Stimulated activated CD4-positive, alpha-beta T cell treated with anti-CD3 and anti-CD28 coated beads, Interleukin-1b, Interleukin-23, amount 100 ng/mL, for 48 hours (primary cell): ENCODE measurements at places on chromosomes 7 and 10.

DNA sequence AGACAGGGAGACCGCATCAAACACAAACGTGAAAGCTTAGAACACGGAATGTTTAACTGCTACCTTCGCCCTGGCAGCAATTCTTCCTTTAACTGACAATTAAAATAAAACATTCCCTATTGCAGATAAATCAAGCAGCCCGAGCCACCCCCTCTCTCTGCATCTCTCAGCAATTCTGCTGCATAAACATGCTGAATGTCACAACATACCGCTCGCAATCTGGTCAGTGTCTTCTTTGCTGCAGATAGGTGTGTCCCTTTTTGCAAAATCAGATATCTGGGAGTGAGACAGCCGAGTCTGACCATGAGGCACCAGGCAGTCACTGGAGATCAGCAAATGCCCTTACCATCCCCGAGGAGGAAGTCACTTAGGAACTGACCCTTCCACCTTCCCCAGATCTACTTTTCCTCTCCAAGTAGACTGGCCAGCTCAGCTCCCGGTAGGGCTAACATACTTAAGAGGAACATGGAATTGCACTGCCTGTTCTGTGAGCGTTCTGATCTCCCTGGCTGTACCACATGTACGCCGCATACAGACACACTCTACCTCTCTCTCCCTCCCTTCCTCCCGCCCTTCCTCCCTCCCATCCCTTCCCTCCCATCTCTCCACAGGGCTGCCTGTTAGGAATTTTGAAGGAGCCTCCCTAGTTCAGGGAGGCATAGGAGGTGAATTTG is at the start of gene FRMD4A:
Gene FRMD4A (minus strand): TSS at position 537 of the 674 bp plus-strand sequence.
- no peak for DNase-seq

DNA sequence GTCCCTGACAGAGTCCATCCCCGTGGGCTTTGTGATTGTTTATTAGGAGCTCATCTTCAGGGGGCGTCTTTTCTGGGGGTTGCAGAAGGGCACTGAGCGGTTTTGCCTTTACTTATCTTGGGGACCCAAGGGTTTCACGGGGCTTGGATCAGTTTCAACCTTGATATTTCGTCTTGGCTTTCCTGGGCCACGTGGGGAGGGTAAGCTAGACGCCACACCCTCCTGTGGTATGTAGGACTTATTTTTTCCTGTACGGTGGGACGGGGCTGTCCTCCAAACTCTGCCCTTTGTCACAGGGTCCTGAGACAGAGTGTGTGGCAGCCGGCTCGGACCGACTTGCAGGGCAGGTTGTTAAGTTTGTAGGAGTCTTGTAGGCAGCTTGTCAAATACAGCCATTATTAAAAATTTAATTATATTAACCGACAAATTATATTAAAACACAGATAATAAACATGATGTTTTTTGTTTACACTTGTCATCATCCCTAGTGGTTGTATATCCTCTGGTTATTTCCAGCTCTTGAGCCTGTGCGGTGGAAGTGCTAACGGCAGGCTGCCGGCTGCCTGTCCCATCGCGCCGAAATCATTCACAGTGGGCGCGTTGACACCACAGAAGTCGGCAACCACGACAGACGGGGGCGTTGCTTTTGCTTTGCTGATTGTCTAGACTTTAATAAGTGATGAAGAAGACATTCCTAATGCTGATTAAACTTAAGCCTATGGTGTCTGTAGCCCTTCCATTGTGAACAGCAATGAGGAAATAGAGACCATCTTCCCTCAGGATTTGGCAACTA is 193.2 kb downstream of the DNAJB6 start:
- DNase-seq: no peak

DNA sequence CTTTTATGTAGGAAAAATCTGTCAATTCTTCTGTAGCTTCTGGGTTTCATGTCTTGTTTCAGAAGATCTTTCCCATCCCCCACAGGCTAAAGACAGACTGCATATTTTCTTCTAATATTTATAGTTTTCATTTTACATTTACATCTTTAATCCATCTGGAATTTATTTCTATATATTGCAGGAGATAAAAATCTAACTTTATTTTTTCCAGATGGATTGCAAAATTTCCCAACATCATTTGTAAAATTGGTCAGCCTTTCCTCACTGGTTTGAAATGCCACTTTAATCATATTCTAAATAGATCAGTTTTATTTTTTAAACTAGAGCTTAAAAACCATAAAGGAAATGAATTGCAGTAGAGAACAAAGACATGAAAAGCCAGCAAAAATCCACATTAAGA is 46.9 kb downstream of the TMEM26 start:
- DNase-seq: no peak

DNA sequence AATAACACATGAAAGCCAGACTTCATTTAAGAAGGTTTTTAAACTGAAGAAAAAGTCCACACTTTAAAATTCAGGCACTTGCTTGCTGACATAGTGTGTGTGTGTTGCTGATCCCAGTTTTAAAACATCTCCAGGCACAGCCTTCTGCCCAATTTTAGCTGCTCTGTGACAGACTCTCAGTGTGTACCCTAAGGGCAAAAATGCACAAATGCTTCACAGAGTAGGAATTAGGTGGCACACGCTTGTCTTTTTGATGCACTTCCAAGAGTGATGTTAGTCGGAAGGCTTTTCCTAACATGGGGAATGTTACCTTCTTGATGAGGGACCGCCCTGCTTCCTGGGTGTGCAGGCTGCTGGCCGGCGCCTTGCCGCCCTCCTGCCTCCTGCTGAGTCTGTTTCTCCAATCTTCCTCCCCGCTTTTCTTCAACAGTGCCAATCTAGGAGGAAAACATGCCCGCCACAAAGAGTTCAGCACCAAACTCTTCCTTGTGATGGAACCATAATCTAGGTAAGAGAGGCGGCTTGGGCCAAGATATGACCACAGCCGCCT is 122.3 kb downstream of the SVIL start:
- no peak for DNase-seq

DNA sequence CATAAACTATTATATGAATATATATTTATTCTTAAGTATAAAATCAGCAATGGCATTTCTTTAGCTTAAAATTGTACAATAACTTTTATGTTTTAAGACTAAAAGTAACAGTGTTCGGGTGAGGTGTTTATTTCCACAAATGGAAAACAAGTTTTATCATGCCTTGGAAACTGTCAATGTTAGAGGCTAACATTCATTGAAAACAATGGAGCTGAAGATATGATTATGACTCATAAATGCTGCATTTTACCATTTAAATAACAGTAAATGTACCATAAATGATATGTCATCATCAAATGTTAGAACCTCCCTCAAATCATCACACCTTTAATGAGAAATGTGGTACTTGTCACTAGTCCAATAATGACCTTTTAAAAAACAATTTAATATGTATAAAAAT is 897.3 kb downstream of the PCDH15 start:
- no peak for DNase-seq

- no peak for DNase-seq
Measured at GRCh38 chr7:74587435-74588126, 69.9 kb upstream of the GTF2I start.

GRCh38 chr10:47384148-47384921 is at the start of gene ZNF488:
TSS of gene ZNF488 (minus strand) at chr10:47384293. CDS start at chr10:47368829, 15,464 bp downstream.
- DNase-seq: peak; percentile 68

- DNase-seq: no peak
Measured at GRCh38 chr10:90738885-90739284, 119.0 kb downstream of the HTR7 start.

GRCh38 chr7:23653942-23654341 is 26.1 kb upstream of the FAM221A start:
- DNase-seq: no peak

DNA sequence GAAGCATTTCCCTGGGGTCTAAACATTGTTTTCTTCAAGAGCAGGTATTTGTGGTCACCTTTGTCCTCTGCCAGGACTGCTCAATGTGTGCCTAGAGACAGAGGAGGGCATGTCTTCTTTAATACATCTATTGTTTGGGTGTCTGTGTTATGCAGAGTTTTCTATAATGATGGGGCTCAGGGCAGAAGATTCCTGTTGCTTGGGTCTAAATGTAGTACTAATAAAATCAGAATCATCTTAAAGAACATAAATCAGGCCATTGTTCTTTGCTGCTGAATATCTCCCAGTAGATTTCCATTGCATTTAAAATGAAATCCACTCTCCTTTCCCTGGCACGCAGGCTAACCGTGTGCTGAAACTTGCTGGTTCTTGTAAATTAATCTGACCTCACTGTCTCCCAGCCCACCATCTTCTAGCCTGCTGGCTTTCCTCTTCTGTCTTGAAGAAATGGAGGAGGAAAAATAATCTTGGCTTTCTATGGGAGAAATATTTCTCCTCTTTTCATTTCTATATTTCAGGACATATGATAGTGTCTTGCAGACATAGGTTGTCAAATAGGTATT is 1396.8 kb downstream of the GATA3 start:
- no peak for DNase-seq

- no peak for DNase-seq
Measured at GRCh38 chr10:114808982-114809381, 12.6 kb upstream of the FHIP2A start.

- DNase-seq: no peak
Measured at GRCh38 chr10:107924458-107924857, 760.0 kb upstream of the SORCS1 start.

- peak; percentile 11 for DNase-seq
Measured at GRCh38 chr7:5997210-5997808, 11.5 kb downstream of the PMS2 start.

DNA sequence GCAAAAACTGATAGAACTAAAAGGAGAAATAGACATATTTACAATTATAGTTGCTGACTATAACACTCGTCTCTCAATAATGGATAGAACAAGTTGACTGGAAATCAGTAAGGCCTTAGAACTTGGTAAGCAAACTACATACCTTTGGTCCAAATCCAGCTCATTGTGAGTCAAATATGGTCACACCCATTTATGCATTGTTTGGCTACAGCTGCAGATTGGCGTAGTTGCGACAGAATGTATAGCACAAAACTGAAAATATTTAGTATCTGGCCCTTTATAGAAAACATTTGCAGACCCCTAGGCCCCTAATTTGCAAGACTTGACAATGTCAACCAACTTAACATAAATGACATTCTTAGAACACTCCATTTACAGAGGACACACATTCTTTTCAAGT is 103.6 kb upstream of the EGR2 start:
- no peak for DNase-seq

GRCh38 chr7:73482746-73483145 is 39.3 kb downstream of the BAZ1B start:
- DNase-seq: no peak

GRCh38 chr7:48806731-48807130 is 117.6 kb upstream of the CDC14C start:
- no peak for DNase-seq

GRCh38 chr7:99653754-99654153 is 26.0 kb downstream of the CYP3A5 start:
- no peak for DNase-seq

DNA sequence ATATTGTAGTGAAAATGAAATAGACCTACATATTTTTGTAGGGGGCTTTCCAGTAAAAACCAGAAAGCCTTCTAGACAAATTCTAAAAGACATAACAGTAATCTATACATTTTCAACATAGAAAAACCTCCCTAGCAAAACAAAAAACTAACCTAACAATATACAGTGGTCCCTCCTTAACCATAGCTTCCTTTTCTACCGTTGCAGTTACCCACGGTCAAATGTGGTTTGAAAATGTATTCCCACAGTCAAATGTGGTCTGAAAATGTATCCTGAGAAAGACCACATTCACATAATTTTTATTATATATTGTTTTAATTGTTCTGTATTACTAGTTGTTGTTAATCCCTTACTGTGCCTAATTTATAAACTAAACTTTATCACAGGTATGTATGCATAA is 6.4 kb downstream of the PSAP start:
- no peak for DNase-seq
